ENCODE measurements at places on chromosomes 1 and 21.

DNA sequence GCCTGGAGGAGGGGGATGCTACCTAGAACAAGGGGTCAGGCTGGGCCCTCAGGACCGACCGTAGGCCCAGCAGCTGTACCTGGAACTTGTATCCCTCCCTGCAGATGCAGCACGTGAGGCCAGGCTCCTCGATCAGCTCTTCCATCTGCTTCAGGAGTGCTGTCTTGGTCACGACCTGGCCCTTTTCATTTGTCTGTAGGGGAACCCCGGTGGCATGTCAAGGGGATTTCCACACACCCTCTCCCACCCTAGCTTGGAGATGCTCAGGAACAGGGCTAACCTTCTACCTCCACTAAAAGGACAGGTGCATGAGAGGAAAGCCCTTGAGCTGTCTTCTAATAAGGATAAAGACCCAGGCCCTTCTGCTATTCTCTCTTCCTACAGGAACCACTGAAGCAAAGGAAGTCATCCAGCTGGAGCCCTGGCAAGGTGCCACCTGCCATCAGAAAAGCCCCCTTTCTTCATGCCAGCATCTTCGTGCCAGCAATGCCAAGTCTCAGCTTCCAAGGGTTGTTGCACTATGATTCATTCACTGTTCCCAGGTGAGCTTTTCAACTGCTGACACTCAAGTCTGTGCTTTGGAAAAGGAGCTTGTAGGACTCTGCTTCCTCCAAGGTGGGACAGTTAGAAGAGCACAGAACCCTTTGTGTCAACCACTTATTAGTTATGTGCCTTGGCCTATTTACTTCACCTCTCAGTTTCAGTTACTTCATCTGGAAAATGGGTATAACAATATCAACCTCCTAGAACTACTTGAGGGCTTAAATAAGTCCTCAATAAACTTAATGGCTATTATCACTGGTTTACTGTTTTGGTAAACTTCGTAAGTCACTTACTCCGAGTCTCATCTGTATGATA is 122.1 kb downstream of the UBR4 start:
- no peak for DNase-seq

DNA sequence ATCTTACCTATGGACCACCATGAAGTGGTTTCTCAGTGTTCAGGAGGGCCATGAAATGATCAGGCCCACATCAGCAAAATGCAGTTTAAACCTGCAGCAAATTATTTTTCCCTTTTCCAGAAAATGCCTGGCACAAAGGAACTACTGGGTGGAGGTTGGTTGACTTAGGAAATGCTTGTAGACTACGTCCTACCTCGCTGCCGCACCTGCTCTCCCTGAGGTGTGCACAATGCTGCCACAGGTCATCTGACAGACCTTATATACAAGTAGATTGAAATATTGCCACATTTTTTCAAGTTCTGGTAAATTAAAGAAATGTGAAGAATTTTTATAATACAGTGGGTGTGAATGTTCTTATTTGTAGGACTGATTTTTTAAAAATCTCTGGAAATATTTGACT is 166.7 kb upstream of the PDE4B start:
- no peak for DNase-seq

- no peak for DNase-seq
Measured at GRCh38 chr1:204977318-204977717, 65.7 kb upstream of the CNTN2 start.

GRCh38 chr1:184595596-184595995 is 159.1 kb downstream of the EDEM3 start:
- no peak for DNase-seq

DNA sequence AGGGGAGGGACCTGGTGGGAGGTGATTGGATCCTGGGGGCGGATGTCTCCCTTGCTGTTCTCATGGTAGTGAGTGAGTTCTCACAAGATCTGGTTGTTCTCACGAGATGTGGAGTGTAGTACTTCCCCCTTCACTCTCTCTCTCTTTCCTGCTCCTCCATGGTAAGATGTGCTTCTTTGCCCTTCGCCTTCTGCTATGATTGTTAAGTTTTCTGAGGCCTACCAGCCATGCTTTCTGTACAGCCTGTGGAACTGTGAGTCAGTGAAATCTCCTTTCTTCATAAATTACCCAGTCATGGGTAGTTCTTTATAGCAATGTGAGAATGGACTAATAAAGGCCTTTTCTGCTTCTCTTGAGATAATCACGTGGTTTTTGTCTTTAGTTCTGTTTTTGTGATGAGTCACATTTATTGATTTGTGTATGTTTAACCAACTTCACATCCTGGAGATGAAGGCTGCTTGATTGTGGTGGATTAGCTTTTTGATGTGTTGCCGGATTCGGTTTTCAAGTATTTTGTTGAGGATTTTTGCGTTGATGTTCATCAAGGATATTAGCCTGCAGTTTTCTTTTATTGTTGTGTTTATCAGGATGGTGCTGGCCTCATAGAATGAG is 45.5 kb downstream of the RABGAP1L start:
- no peak for DNase-seq
